ENCODE measurements at places on chromosomes 4 and X. TPM values are rescaled to one million over a fixed set of nuclear protein-coding genes. Genes with fewer than 3 reads are reported as not detected.

The CACNA1F gene
- not detected for total RNA-seq

- H3K4me1 ChIP-seq: peaks cover 10% of the 10 kb centered on the region
- DNase-seq: no peak
- H3K36me3 ChIP-seq: peaks cover 4% of the 10 kb centered on the region
- H3K4me3 ChIP-seq: no peak overlapping the region
These were observed 21.9 kb upstream of the HERC6 start for GRCh38 chr4:88356771-88357170.

GRCh38 chr4:25081866-25082471 is 51.2 kb upstream of the LGI2 start:
- no peaks in the 10 kb centered on the region for H3K36me3 ChIP-seq
- H3K27me3 ChIP-seq: peaks cover 34% of the 10 kb centered on the region
- no peaks in the 10 kb centered on the region for H3K4me1 ChIP-seq
- H3K4me3 ChIP-seq: no peak overlapping the region

- no peak overlapping the region for H3K27ac ChIP-seq
- no peak overlapping the region for H3K4me3 ChIP-seq
- H3K36me3 ChIP-seq: no peaks in the 10 kb centered on the region
- no peak for DNase-seq
These were observed 56.6 kb upstream of the CHRDL1 start for GRCh38 chrX:110852180-110852579.

GRCh38 chr4:81758574-81759264 is 287.0 kb upstream of the RASGEF1B start:
- H3K4me1 ChIP-seq: no peaks in the 10 kb centered on the region
- H3K27ac ChIP-seq: no peak overlapping the region
- no peak overlapping the region for H3K4me3 ChIP-seq
- H3K27me3 ChIP-seq: no peaks in the 10 kb centered on the region
- H3K36me3 ChIP-seq: no peaks in the 10 kb centered on the region

GRCh38 chr4:176099314-176099713 is 33.7 kb downstream of the WDR17 start:
- H3K27ac ChIP-seq: no peak overlapping the region
- H3K27me3 ChIP-seq: peaks cover 4% of the 10 kb centered on the region
- H3K36me3 ChIP-seq: no peaks in the 10 kb centered on the region
- no peak overlapping the region for H3K4me3 ChIP-seq

DNA sequence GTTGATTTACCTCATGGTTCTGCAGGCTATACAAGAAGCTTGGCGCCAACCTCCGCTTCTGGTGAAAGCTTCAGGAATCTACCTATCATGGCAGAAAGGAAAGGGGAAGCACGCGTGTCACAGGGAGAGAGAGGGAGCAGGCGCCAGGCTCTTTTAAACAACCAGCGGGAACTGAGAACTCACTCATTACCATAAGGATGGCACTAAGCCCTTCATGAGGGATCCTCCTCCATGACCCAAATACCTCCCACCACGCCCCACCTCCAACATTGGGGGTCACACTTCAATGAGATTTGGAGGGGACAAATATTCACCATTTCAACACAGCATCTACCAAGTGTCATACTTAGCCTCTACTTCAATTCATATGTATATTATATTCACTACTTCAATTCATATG is 18.8 kb upstream of the TBC1D8B start:
- H3K27ac ChIP-seq: no peak overlapping the region
- DNase-seq: no peak
- H3K27me3 ChIP-seq: no peaks in the 10 kb centered on the region

- H3K36me3 ChIP-seq: peaks cover 9% of the 10 kb centered on the region
- H3K4me3 ChIP-seq: no peak overlapping the region
- DNase-seq: no peak
- peaks cover 25% of the 10 kb centered on the region for H3K4me1 ChIP-seq
- no peak overlapping the region for H3K27ac ChIP-seq
These were observed 4.6 kb upstream of the ADD1 start for GRCh38 chr4:2839060-2839459.

All from HFFc6 (cell line).